ENCODE measurements at places on chromosomes 1 and 21.
A peak's percentile ranks its signal among the peaks of the same experiment; 100 is the strongest.

- no peak overlapping the region for H3K4me3 ChIP-seq
- DNase-seq = no peak
- H3K27me3 ChIP-seq = peaks cover 51% of the 10 kb centered on the region
- H3K4me1 ChIP-seq = peaks cover 3% of the 10 kb centered on the region
These were observed 36.2 kb upstream of the ZBTB40 start for GRCh38 chr1:22415489-22415888.

GRCh38 chr1:43304314-43304681, 3.5 kb downstream of the TIE1 start:
- H3K36me3 ChIP-seq = peaks cover 4% of the 10 kb centered on the region
- H3K27ac ChIP-seq = no peak overlapping the region
- no peaks in the 10 kb centered on the region for H3K4me1 ChIP-seq
- H3K27me3 ChIP-seq = no peaks in the 10 kb centered on the region
- H3K4me3 ChIP-seq = peak overlapping the region; percentile 31

- H3K27me3 ChIP-seq = peaks cover 19% of the 10 kb centered on the region
- no peak for DNase-seq
- no peak overlapping the region for H3K4me3 ChIP-seq
- no peak overlapping the region for H3K27ac ChIP-seq
- peaks cover 17% of the 10 kb centered on the region for H3K4me1 ChIP-seq
These were observed 2.0 kb downstream of the HUNK start for GRCh38 chr21:31874812-31875212.

DNA sequence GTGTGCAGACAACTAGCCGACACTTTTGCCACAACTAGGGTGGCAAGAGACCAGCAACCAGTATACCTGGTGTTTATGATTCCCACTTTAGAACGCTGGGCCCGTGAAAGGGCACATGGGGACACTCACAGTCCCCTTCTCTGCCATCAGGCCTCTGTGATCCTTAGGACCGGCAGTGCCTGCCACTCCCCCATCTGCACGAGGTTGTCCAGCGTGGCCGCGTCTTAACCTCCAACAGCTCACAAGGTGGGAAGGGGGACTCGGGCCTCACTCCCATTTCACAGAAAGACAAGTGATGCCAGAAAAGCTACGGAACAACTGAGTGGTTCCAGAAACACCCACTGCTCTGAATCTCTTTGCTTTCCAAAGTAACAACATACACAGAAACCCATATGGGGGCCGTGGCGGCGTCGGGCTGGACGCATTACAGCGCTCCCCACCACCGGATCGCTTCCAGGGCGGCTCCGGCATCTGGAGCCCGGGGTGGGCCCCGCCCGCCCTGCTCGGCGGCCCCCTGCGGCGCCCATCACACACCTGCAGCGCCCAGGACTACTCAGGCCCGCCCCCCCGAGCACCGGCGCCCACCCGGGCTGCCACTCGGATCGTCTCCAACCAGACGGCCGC, 1.0 kb downstream of the ZNF496 start:
- no peaks in the 10 kb centered on the region for H3K36me3 ChIP-seq
- H3K4me1 ChIP-seq = peaks cover 24% of the 10 kb centered on the region
- peak overlapping the region; percentile 95 for H3K4me3 ChIP-seq
- DNase-seq = no peak

- no peak overlapping the region for H3K27ac ChIP-seq
- DNase-seq = no peak
- H3K36me3 ChIP-seq = no peaks in the 10 kb centered on the region
- no peak overlapping the region for H3K4me3 ChIP-seq
- no peaks in the 10 kb centered on the region for H3K27me3 ChIP-seq
These were observed 110.4 kb downstream of the PATJ start for GRCh38 chr1:61852670-61853015.

DNA sequence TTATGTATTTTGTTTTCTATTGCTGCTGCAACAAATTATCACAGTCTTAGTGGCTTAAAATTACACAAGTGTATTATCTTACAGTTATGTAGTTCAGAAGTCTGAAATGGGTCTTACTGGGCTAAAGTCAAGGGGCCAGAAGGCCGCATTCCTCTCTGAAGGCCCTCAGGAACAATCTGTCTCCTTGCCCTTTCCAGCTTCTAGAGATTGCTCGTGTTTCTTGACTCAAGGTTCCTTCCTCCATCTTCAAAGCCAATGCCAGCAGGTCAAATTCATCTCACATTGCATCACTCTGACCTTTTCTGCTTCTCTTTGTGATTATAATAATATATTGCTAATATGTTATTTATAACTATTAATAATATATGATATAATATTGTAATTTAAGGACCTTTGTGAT, 97.1 kb downstream of the DIRAS3 start:
- no peak for DNase-seq
- no peak overlapping the region for H3K4me3 ChIP-seq
- H3K27ac ChIP-seq = no peak overlapping the region
- H3K27me3 ChIP-seq = no peaks in the 10 kb centered on the region
- H3K36me3 ChIP-seq = no peaks in the 10 kb centered on the region

- DNase-seq = no peak
- H3K4me1 ChIP-seq = no peaks in the 10 kb centered on the region
- no peaks in the 10 kb centered on the region for H3K27me3 ChIP-seq
These were observed 103.7 kb upstream of the GNG12 start for GRCh38 chr1:67937010-67937409.

GRCh38 chr1:92623187-92623778, 136.6 kb upstream of the GFI1 start:
- no peaks in the 10 kb centered on the region for H3K27me3 ChIP-seq
- DNase-seq = peak; percentile 23
- no peaks in the 10 kb centered on the region for H3K4me1 ChIP-seq

DNA sequence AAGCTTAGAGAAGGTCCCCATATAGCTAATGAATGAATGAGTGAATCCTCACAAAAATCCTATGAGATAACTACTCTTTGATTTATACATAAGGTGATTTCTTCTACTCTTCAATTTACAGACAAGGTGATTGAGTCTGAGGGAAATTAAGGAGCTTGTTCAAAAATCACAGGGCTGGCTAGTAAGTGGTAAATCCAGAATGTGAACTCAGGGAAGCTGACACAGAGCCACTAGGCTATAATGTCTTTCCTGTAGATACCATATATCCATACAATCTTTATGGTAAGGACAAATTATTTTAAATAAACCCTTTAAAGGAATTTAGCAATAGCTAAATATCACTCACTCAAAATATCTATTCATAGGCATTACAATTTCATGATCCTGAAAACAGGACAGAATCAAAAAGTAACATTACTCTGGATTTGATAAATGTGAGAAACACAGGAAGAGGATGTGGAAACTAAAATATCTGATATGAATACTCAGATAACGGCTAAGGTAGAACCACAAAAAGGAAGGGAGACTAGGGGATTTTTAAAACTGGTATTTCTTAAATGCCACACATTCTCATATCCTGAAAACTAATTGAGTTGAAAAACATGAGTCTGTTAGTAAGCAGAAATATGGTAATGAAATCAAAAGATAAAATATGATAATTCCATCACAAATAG, 108.2 kb downstream of the NBPF12 start:
- H3K27me3 ChIP-seq = no peaks in the 10 kb centered on the region
- no peak overlapping the region for H3K27ac ChIP-seq
- H3K4me3 ChIP-seq = peak overlapping the region; percentile 61
- peak; percentile 22 for DNase-seq

DNA sequence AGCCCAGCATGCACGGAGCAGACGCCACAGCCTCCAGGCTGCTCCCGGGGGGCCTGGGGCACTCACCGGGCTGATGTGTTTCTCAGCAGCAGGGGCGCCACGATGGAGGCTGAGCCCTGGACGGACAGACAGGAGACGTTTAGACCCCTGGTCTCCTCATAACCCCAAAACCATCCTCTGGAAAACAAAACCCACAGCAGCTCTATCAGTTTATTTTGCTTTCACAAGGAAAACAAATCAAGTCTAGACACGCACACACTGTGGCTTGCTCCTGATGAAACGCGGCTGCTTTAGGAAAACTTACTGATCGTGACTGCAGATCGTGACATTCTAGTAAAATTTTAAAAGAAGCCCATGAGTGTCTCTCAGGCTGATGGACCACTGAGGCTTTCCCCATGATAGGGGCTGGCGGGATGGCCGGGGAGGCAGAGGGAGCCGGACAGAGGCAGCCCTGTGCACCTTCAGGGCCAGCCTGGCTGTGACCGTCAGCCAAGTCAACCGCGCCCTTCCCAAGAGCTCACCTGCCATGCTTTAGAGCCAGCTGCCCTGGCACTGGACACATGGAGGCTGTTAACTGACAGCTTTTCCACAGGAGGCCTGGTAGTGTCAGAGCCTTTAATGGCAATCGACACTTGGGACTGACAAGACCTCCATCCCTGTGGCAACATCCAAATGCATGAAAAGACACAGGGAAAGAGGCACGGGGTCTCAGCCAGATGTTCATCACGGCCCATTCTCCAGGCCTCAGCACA, 5.2 kb downstream of the POFUT2 start:
- peaks cover 79% of the 10 kb centered on the region for H3K36me3 ChIP-seq
- no peak overlapping the region for H3K27ac ChIP-seq

All from common myeloid progenitor, CD34-positive (primary cell).